ENCODE measurements at places on chromosomes 6 and 20.

DNA sequence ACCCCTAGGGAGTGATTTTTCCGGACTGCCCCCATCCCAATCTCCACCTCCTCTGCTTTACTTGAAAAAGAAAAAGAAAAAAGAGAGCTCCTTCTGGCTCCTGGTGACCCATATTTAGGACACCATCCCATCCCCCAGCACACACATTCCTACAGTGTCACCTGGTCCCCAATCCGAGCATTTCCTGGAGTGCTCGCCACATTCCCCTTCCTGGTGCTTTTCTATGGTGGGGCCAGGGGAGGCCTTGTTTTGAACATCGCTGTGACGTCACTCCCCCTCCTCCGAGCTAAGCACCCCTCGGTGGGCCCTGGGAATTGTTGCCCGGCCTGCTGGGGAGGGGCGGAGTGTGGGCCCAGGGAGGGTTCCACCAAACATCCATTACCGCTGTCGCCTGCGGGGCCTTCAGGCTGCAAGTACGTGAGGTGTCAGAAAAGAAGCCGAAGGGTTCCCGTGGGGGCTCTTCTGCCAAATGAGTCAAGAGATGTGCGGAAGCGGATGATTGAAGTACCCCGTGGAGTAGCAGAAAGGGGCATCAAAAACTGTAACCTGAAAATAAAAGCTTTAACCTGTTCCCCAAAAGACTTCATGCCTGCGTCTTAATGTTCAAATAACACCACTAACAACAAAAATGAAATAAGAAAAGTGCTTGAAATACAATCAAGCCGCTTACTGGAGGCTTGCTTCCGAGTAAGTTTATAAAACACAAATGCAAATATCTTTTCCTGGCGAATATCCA lies 2.8 kb upstream of the FOXC1 start:
- DNase-seq: no peak

DNA sequence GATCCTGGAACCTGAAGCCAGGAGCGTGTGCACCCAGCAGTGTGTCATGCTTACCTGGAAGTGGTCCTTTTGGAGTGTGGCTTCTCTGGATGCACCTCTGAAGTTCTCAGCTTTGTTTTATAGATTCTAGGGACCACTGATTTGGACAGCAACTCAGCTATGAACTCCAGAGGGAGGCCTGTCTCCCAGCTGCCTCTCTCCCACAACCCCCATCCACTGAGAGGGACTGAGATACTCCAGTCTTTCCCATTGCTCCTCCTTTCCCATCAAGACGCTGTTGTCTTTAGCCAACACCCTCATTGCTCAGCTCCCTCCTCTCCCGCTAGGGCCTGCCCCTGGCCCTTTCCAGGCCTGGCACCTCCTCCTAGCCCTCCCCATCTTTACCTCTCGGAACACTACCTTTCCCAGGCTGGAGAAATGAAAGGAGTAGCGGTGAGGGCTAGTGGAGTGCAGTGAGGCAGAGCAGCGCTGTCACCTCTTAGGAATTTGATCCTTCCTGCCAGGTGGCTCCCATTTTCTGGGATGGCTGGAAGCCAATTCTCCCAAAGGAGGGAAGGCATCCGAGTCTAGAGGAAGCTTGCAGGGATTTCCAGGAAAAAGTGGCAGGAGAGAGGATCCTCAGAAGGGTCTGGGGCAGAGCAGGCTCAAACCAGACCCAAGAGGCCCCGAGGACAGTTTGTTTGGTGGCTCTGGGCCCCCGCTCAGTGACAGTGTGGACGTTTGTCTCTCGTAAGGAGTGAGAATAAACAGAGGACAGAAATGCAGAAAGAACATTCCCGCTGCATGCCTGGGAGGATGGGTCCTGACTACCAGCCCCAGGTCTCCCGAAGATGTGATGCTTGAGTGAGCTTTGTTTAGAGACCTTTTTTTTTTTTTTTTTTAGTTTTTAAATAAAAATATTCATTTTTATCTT lies at the start of gene LRRN4:
Gene LRRN4, minus strand, starts transcription at position 285 of the 913 bp plus-strand sequence. CDS start 1,261 bp downstream, outside the sequence.
- DNase-seq: no peak

DNA sequence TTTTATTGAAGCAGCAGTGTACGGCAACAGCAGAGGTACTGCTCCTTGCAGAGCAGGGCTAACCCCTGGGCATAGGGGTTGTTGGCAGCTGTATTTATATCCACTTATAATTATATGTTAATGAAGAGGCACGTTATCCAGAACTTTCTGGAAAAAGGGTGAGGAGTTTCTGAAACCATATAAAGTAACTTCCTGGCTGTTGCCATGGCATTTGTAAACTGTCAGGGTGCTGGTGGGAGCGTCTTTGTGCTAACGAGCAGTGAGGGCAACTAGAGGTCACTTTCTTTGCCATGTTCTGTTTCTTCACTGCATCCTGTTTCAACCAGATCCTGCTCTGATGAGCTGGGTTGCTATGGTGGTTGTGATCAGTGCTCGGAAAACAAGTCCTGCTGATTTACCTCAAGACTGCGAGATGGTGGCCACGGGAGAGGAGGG lies 11.1 kb upstream of the ARFGEF2 start:
- DNase-seq: no peak

GRCh38 chr6:165823609-165824326 lies 160.7 kb upstream of the PDE10A start:
- DNase-seq: no peak

- no peak for DNase-seq
These were observed 87.2 kb downstream of the PRND start for GRCh38 chr20:4808872-4809271.

DNA sequence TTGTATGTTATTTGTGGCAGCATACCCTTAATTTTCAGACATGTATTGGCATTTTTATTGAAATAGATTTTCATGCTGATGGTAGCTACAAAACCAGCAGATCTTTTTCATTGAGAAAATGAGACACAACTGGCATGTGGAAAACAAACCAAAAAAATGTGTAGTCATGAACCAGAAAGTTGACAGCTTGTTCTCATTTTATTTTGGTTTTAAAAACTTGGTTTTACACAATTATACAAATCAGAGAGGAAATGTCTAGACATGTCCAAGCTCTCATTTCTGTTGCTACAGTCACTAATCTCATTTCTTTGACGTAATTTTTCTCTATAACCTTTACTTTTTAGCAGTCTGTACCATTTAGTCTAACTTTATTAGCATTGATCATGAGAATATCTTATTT lies 85.4 kb downstream of the GRIK2 start:
- no peak for DNase-seq

GRCh38 chr6:106220485-106220884 lies 105.1 kb downstream of the ATG5 start:
- no peak for DNase-seq

- DNase-seq: no peak
These were observed 21.9 kb downstream of the SGK1 start for GRCh38 chr6:134295953-134296553.

DNA sequence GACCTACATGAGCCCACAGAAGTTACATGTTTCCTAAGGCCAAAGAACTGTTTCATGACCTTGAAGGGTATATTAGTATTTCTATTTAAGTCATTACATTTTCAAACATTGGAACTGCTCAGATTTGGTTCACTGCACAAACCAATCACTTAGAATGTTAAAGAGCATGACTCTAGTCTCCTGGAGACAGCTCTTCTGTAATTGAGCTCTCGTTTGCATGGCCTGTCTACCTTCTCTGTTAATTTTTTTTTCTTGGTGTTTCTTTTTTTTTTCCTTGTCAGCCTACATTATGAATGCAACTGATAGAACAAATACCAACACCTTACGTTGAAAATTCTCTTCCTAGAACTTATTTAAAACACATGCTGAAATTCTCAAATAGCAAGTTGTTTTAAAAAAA lies 860.2 kb upstream of the MAP3K7 start:
- no peak for DNase-seq

DNA sequence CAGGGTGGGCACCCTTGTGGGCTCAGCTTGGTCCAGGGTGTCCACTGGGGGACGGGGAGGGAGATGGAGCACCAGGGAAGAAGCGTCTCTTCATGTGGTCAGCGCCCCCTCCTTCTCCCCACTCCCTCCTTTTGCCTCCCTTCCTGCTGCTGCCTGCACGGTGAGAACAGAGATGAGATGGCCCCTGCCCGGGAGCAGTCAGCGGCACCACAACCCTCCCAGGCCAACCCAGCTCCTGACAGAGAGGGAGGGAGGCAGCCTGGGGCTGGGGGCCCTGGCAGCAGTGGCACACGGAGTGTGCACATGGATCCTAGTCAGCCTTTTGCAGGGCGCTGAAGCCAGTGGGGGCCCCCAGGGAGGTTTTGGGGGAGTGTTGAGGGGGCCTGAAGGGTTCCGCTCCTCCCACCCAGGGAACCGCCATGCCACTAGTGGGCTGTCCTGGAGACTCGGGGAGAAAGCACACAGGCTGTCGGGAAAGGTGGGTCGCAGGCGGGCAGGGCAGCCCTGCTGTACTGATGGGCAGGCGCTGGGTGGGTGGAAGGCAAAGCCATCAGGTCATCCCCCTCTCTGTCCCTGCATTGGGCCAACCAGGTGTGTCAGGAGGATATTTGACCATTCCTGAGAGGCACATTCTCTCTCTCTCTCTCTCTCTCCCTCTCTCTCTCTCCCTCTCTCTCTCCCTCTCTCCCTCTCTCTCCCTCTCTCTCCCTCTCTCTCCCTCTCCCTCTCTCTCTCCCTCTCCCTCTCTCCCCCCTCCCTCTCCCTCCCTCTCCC lies 94.3 kb upstream of the BHLHE23 start:
- no peak for DNase-seq

DNA sequence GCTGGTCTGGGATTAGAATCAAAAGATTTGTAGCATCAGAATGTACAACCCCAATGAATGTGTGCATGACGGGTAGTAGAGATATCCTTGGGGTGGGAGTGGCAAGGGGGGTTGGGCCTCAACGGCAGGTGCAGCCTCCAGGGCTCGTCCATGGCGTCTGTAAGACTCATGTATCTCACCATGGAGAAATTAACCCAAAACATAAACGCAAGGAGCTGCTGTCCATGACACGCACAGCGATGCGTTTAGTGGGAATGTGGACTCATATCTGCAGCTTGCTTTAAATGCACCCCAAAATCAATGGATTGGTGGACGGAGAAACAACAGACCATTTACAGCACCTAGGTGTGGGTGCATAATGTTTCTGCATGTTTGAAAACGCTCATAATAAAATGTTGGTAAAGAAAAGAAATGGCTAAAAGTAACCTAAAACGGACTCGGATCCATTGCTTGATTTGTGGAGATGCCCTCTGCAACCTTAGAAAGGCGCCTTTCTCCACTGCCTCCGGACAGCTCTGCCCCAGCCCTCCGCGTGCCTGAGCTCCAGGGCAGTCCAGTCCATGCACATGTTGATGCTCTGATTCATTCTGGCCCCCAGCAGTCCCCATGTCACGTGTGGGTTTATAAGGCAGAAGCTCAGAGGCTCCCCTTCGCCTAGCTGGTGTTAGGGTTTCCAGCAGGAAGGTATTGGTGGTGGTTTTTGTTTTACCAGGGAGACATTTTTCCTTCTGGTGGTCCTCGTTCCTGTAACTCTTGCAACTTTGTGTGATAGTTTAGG lies 24.5 kb downstream of the PYGB start:
- no peak for DNase-seq

DNA sequence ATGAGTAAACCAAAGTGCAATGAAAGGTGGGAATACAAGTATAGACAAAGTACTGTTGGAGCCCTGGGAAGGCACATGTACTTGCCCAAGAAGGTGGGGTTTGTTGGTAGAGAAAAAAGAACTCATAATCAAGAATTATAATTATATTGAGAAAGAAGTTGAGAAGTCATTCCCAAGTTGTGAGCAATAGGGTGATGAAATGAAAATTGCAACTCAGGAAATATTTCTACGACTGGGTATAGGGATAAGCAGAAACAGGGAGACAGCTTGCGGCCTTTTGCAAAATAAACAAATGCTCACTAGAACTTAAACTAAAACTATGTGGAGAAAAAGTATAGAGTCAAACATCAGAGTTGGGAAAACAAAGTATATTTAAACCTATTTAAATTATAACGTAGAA lies 250.7 kb upstream of the FAM83B start:
- no peak for DNase-seq
